ENCODE measurements at places on chromosomes 13 and 19.

DNA sequence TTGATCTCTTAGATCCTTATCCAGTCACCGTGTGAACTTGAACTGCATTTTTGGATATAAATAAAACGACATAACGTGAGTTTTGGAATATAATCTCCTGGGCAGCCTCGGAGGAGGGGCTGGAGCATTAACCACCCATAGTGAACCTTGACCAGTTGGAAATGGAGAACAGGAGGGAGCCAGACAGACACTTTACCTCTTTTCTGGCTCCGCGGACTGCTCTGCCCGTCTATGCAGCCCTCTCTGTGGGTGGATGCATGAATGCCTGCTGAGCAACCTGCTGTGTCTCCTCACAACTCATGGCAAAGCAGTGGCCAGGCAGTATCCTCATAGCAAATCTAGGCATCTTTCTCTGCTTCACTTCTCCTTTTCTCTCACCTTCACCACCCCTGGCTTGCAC is 10.5 kb upstream of the COG3 start:
- no peak for DNase-seq

DNA sequence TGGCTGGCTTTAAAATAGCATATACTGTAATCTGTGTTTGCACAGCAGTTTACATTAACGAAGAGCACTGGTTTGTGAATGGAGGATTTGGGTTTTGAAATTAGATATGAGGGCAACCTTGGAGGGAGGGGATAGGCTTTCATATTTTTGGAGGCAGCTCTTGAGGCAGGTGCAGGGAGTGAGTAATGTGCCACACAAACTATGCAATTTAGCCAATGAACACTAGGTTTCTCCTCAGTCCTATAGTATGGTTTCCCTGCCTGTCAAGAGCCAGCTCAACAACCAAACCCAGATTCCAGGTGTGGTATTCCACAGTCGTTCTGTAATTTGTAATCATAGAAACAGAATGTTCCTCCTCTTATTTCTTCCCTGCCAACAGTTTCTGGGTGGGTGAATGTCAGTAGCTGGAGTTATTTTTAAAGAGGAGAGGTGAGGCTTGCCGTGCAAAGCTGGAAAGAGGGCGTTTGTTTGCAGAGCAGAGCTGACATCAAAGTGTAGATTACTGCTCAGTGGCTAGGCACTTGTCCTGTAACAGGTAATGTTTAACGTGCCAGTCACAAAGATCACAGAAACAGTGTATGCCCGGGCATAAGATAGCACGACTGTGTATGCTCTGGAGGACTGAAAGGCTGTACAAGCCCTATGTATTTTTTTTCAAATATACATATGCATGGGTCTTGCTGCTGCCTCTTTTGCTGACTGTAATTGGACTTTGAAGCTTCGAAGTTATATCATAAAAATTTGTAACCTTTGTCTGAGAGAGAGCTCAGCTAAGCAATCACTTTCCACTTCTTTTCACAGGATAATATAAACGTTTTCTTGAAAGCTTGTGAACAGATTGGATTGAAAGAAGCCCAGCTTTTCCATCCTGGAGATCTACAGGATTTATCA is 124.2 kb downstream of the LMO7 start:
- DNase-seq, result no peak

- no peak for DNase-seq
These were observed 5.2 kb downstream of the MCOLN1 start for GRCh38 chr19:7527516-7528191.

- no peak for DNase-seq
These were observed 3.3 kb downstream of the PPP5C start for GRCh38 chr19:46350029-46350757.

DNA sequence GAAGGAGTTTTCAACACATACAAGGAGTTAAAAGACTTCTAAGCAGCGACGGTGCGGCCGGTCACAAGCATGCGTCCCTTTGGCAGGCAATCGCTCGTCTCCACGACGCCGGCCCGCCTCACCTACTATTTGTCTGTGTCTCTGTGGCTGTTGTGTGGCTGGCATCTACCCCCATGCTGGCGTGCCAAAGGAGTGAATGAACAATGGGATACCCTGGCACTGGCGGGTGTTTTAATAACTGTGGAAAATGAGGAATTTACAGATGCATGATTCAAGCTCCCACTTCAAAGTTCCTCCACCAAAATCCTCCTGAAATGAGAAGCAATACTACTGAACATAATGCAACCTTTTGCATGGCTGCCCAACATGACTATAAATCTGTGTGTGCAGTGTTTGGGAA is 176.6 kb downstream of the KLF5 start:
- no peak for DNase-seq

DNA sequence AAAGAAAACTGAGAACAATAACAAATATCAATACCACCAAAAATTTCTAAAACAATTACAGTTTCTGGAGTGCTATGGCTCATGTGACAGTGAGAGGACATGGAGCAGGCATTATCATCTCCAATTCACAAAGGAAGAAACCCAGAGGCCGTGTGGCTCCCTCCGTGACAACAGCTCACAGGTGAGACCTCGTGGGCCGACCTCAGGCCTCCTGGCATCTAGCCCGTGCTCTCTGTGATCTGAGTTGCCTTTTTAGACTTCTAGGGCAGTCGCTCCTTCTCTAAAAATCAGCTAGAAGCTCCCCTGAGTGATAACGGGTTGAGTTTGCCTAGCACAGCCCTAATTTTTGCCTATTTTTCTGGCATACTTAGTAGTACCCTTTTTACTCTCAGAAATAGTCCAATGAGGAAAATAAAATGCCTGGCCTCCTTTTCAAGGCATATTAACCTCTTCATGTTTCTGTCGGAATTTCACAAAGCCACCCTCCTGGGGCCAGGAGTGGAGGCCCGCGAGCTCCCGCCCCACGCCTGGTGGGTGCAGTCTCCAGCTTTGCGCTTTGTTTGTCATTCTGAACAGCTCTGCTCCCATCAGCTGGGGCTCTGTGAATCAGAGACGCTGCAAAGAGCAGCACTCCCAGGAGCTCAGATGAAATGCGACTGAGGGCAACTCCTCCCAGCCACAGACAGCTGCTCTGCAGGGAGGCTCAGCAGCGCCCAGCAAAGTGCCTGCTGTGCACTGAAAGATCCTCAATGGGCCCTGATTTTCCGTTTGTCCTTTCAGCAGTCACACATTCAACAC is 292.5 kb downstream of the UQCRFS1 start:
- no peak for DNase-seq

- no peak for DNase-seq
These were observed 78.7 kb downstream of the LRRC63 start for GRCh38 chr13:46290434-46290833.

- no peak for DNase-seq
These were observed 9.1 kb downstream of the FEM1A start for GRCh38 chr19:4800591-4801081.

GRCh38 chr19:56959205-56959604 is 118.7 kb upstream of the PEG3 start:
- DNase-seq, result no peak

DNA sequence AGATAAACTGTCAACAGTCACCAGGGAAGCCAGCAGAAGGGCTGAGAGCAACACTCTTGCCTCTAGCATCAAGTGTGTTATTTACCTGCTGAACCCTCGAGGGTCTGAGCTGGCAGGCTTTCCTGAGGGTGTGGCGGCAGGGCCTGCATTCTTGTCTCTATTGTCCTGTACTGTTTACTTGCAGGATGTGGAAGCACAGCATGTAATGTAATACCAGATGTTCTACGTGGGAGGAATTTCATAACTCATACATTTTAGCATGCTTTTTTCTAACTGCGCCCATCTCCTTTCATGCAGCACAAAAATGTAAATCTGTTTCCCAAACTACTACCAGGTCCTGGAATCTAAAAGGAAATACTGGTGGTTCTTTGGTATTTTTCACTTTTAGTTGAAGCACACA is 153.1 kb downstream of the RGCC start:
- no peak for DNase-seq

- DNase-seq, result no peak
These were observed 2.6 kb upstream of the JUNB start for GRCh38 chr19:12788682-12789097.

DNA sequence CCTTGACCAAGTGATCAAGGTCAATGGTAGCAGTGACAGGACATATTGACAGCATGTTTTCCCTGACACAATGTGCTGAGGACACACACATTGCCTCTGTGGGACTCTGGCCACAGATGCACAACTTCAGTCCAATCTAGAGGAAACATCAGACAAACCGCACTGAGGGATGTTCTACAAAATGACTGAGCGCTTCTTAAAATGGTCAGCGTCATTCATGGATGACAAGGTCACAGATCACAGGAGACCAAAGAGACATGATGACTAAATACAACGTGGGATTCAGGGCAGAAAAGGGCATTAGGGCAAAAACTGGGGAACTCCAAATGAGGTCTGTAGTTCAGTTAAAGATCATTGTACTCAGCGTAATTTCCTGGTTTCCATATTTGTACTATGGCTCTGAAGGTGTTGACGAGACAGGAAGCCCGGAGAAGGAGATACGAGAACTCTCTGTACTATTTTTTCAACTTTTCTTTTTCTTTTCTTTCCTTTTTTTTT is 20.6 kb downstream of the PBX4 start:
- DNase-seq, result peak; percentile 62

GRCh38 chr13:97460004-97460775 is 26.2 kb downstream of the RAP2A start:
- DNase-seq, result no peak

DNA sequence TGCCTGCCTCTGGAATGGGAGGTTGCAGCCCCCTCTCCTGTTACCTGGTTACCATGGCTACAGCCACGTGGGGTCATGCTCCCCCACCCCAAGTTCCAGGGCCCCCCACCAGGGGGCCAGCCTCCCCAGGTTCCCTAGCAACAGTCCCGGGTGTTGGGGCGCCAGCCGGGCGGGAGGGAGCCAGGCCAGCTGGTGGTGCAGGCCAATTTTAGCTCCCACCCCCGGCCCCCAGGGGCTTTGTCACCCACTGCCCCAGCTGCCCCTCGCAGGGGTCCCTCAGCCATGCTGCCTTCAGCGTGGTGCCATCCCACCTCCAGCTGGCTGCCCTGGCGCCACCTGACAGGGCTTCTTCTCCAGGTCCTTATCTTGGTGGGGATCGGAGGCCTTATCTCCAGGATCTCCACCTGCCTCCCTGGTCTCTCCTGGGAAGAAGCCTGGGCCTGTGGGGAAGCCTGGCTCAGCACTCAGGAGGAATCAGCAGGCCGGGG is 3.0 kb downstream of the MARK4 start:
- no peak for DNase-seq

DNA sequence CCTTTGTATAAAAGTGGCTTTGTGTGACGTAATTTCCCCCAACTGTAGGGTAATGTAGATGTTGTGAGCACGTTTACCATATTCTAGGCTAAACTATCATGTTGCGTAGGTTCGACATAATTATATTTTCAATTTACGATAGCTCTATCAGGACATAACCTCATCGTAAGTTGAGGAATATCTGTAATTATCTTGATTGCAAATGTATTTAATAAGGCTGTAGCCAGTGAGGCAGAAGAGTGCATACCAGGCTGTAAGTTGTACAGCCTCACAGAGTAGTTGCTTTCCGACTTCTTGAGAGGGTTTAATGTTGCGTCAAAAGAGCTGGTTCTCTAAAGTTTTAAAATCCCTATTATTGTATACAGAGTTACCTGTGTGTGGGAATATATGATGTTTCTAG is 839.4 kb upstream of the GPC6 start:
- DNase-seq, result no peak

DNA sequence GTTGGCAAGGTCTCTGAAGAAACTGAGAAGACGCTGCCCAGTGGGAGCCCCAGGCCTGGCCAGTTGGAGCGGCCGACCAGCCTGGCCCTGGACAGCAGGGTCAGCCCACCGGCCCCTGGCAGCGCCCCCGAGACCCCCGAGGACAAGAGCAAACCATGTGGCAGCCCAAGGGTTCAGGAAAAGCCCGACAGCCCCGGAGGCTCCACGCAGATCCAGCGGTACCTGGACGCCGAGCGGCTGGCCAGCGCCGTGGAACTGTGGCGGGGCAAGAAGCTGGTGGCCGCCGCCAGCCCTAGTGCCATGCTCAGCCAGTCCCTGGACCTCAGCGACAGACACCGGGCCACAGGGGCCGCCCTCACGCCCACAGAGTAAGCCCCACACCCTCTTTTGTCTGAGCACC is 20.1 kb upstream of the USE1 start:
- DNase-seq, result no peak

DNA sequence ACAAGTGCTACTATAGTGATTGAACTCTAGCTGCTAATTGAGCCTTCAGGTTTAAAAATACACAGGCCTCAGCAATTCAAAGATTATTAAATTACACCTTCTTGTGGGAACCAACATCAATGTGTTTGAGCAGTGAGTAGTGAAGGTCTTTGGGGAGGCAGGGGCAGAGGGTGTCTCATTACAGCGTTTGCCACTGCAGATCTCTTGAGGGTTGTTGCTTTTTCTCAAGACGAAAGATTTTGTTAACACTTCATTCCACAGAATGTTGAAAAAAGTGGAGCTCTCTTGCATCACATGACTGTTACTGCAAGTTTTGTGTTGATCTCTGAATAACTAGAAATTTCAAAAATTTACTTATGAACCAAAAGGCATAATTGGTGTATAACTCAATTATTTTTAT is 253.6 kb downstream of the ATP8A2 start:
- no peak for DNase-seq

GRCh38 chr13:55199134-55199533 is 1941.6 kb upstream of the PRR20A start:
- DNase-seq, result no peak

DNA sequence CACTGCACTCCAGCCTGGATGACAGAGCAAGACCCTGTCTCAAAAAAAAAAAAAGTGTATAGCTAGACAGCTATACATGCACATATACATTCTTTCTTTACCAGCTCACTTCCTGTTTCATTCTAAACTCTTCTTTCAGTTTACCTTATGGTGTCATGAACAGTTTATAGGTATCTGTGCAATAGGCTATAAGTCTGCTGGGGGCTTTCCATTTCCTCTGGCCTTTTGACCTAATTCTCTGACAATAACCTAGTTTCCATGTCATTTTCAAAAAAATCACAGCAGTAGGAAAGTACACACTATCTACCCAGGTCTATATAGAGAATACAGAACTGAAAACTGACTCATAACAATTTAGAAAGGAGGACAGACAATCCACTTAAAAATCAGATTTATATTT is 24.4 kb upstream of the URAD start:
- no peak for DNase-seq

- no peak for DNase-seq
These were observed 35.6 kb downstream of the C13orf46 start for GRCh38 chr13:113938246-113938645.

DNA sequence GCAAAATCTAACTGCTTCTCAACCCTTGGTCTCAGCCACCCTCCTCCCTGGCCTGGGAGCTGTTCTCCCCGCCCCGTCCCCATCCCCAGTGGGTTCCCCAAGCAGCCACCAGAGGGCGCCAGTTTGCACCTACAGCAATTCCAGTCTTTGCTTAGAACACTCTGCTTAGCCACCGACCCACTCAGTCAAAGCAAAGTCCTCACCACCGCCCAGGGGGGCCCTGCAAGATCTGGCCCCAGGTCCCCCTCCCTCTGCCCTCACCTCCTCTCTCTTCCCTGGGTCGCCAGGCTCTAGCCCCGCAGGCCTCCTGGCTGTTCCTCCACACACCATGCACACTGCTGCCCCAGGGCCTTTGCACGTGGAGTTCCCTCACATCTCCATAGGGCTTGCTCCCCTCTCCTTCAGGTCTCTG is 12.4 kb downstream of the TMEM143 start:
- peak; percentile 79 for DNase-seq
